ENCODE measurements at places on chromosomes 1 and 21. TPM values are rescaled to one million over a fixed set of nuclear protein-coding genes. Genes with fewer than 3 reads are reported as not detected.

The BNIPL gene
- 0.43 TPM for total RNA-seq

The SPRR2B gene
- total RNA-seq, result not detected

- no peak for DNase-seq
Measured at GRCh38 chr1:28905921-28906666, 8.3 kb upstream of the EPB41 start.

DNA sequence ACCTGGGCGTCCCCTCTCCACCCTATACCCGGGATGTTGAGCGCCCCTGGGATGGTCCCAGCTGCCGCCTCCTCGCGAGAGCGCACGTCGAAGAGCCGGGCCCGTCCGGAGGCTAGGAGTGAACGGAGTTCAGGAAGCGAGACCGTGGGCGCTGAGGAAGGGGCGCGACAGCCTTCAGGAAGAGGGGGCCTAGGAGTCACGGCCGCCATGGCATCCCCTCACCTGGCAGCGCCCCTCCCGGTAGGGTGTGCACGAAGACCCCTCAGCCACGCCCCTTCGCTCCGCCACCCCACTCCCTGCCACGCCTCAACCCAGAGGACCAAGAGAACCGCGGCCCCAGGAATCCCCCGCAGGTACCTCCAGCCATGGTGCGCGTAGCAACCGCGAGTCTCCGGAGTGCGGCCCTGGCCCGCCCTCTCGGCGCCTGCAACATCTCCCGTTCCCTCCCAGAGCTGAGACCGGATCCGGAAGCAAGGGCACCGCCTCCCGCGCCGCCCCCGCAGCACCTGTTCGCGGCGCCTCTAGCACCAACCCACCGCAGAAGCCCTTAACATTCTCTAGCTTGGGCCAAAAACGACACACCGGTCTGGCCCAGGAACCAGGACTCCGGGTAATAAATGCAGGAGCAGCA, at the start of gene TSTD1:
TSTD1 (minus strand) TSS at position 442 of the 631 bp plus-strand sequence; CDS start at position 367, 75 bp downstream.
- peak; percentile 68 for DNase-seq

DNA sequence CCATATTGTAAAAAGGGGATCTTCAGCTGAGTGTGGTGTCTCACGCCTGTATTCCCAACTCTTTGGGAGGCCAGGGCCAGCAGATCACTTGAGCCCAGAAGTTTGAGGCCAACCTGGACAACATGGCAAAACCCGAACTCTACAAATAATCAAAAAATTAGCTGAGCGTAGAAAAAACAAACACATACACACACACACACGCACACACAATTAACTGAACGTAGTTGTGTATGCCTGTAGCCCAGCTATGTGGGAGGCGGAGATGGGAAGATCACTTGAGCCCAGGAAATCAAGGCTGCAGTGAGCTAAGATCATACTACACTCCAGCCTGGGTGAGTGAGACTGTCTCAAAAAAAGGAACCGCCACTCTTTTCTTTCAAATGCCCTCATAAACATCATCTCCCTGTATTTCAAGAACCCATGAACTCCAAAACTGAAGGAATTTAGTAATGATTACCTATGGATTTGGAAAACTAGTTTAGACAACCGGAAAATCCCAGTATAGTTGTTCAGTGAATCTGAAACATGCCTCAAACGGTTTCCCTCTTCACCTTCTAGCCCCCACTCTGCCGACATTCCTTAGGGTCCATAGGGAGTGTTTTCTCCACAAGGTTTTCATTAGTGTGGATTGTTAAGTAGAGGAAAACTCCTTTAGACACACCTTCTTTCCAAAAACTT, 4.5 kb downstream of the TXNIP start:
- no peak for DNase-seq
